ENCODE measurements at places on chromosomes 12 and 14. TPM values are rescaled to one million over a fixed set of nuclear protein-coding genes. Genes with fewer than 3 reads are reported as not detected.

- peak overlapping the region; percentile 63 for H3K4me3 ChIP-seq
- no peaks in the 10 kb centered on the region for H3K27me3 ChIP-seq
- H3K36me3 ChIP-seq = peaks cover 48% of the 10 kb centered on the region
- H3K4me1 ChIP-seq = peaks cover 99% of the 10 kb centered on the region
These were observed 339.9 kb upstream of the RGS6 start for GRCh38 chr14:71592361-71592760.

- H3K4me1 ChIP-seq = no peaks in the 10 kb centered on the region
- no peak overlapping the region for H3K27ac ChIP-seq
- H3K36me3 ChIP-seq = no peaks in the 10 kb centered on the region
These were observed 8.9 kb upstream of the AMN start for GRCh38 chr14:102913341-102914211.

BICDL1 gene
- total RNA-seq = not detected

DNA sequence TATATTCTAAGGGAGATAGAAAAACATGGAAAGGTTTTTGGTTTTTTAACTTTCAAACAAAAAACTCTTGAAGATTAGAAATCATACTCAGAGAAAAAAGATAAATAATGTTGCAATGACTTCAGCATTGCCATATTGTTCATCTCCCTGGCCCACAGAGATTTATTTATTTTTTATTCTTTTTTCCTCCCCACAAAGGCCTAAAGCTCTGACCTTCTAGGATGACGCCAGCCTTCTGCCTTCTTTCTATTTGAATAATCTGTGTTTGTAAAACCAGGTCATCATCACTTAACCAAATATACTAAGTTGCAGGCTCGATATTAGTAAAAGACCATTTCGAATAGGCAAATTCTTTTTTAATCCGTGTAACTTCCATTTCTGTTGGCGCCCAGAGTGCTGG, 4.4 kb upstream of the DCP1B start:
- H3K36me3 ChIP-seq = peaks cover 19% of the 10 kb centered on the region
- DNase-seq = no peak
- H3K27ac ChIP-seq = no peak overlapping the region
- H3K27me3 ChIP-seq = peaks cover 11% of the 10 kb centered on the region
- peaks cover 14% of the 10 kb centered on the region for H3K4me1 ChIP-seq

KRT4 gene
- 0.30 TPM for total RNA-seq

DNA sequence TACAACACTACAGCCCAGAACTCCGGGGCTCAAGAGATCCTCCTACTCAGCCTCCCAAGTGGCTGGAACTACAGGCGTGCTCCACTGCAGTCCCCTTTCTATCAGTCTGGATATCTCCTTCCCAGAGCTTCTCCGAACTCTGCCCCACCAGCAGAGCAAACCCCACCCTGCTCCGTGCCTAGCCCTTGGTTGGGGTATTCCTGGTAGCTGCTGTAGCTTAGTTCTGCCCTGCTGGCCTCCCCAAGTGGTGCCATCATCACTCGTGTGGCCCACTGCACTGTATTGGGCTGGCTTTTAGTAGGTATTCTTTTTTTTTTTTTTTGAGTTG, 9.5 kb downstream of the HSP90AA1 start:
- no peak overlapping the region for H3K4me3 ChIP-seq
- H3K4me1 ChIP-seq = peaks cover 8% of the 10 kb centered on the region
- H3K27me3 ChIP-seq = no peaks in the 10 kb centered on the region
- DNase-seq = no peak
- H3K27ac ChIP-seq = peak overlapping the region; percentile 31

TAS2R20 gene
- total RNA-seq = 0.32 TPM

GRCh38 chr14:95037273-95037672, 120.1 kb downstream of the DICER1 start:
- peaks cover 4% of the 10 kb centered on the region for H3K27me3 ChIP-seq
- no peaks in the 10 kb centered on the region for H3K36me3 ChIP-seq
- H3K27ac ChIP-seq = no peak overlapping the region
- DNase-seq = no peak
- H3K4me3 ChIP-seq = no peak overlapping the region

- H3K4me3 ChIP-seq = no peak overlapping the region
- no peaks in the 10 kb centered on the region for H3K27me3 ChIP-seq
- H3K4me1 ChIP-seq = peaks cover 61% of the 10 kb centered on the region
- peak; percentile 2 for DNase-seq
These were observed 187.4 kb upstream of the RASSF8 start for GRCh38 chr12:25771041-25771440.

KLHL28 gene
- 10.0 TPM for total RNA-seq

E2F7 gene
- total RNA-seq = 8.5 TPM

DNA sequence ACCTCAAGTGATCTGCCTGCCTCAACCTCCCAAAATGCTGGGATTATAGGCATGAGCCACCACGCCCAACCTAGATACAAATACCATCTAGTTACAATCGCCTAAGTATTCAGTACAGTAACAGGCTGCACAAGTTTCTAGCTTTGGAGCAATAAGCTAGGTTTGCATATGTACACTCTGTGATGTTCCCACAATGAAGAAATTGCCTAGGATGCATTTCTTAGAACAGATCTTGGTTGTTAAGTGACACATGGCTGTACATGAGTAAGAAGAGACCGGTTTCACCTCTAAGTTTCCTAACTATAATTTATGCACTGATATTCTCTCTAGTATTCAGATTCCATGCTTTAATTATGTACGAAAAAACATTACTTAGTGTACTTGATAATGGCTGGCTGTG, 5.4 kb upstream of the TUBA1C start:
- no peaks in the 10 kb centered on the region for H3K36me3 ChIP-seq
- peak overlapping the region; percentile 85 for H3K27ac ChIP-seq
- H3K4me3 ChIP-seq = peak overlapping the region; percentile 55
- H3K27me3 ChIP-seq = no peaks in the 10 kb centered on the region
- DNase-seq = no peak

DNA sequence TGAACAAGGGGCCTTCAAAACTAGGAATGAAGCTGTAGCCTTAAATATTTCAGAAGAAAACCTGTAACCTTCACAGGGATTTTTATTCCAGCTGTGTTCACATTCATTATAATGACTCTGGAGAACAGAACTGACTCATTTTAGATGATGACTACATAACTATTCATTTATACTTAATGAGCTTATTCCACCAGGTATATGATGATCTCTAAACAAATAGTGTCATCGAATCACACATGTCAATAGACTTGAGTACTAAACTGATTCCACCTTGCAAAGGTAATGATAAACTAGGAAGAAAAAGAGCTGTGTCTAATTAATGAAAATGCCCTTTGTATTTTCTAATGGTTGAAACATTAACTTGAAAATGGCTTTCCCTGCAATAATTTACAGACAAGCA, 433.2 kb downstream of the PDZRN4 start:
- H3K27me3 ChIP-seq = no peaks in the 10 kb centered on the region
- H3K4me3 ChIP-seq = no peak overlapping the region
- no peaks in the 10 kb centered on the region for H3K4me1 ChIP-seq
- no peak overlapping the region for H3K27ac ChIP-seq

- peaks cover 22% of the 10 kb centered on the region for H3K27me3 ChIP-seq
- H3K4me1 ChIP-seq = no peaks in the 10 kb centered on the region
- no peak overlapping the region for H3K4me3 ChIP-seq
- DNase-seq = no peak
- H3K36me3 ChIP-seq = no peaks in the 10 kb centered on the region
- H3K27ac ChIP-seq = no peak overlapping the region
These were observed 138.8 kb upstream of the PRMT8 start for GRCh38 chr12:3352230-3352629.

KRT71 gene
- not detected for total RNA-seq

DNA sequence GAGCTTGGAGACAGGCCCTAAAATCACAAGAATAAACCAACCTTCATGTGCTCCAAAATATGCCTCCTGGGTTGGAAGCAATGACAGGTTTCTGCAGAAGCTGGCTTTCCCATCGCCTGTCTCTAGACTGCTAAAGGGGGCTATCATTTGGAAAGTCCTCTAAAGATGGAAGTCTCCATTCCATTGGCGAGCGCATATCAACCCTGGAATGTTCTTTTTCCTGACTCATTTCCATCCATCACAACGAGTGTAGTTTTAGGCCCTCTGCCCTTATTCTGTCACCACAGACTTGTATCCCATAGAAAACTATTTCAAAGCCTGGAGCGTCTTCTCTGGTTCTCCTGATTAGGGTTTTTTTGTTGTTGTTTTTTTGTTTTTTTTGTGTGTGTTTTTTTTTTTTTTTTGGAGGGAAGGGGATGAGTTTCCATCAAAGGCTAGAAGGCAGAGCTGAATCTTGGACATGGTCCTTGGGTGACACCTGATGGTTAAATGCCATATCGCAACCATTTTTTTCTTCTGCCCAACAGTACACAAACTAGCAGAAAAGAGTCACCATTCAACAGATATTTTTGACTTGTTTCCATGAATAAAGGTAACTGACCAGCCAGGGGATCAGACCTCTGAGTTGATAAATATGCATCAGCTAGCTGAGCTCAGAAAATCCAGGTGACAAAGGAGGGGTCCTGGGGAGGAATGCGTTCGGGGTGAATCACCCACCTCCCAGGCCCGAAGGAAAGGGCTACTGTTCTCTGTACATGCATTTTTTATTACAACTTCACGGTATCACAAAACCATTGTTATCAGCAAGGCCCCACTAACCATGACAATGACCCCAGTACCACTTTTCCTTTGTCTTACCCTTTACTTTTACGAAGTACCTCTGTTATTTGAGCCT, 40.5 kb downstream of the KCNA5 start:
- peaks cover 37% of the 10 kb centered on the region for H3K4me1 ChIP-seq
- no peak overlapping the region for H3K27ac ChIP-seq
- H3K4me3 ChIP-seq = no peak overlapping the region
- peak; percentile 54 for DNase-seq
- H3K36me3 ChIP-seq = no peaks in the 10 kb centered on the region

DNA sequence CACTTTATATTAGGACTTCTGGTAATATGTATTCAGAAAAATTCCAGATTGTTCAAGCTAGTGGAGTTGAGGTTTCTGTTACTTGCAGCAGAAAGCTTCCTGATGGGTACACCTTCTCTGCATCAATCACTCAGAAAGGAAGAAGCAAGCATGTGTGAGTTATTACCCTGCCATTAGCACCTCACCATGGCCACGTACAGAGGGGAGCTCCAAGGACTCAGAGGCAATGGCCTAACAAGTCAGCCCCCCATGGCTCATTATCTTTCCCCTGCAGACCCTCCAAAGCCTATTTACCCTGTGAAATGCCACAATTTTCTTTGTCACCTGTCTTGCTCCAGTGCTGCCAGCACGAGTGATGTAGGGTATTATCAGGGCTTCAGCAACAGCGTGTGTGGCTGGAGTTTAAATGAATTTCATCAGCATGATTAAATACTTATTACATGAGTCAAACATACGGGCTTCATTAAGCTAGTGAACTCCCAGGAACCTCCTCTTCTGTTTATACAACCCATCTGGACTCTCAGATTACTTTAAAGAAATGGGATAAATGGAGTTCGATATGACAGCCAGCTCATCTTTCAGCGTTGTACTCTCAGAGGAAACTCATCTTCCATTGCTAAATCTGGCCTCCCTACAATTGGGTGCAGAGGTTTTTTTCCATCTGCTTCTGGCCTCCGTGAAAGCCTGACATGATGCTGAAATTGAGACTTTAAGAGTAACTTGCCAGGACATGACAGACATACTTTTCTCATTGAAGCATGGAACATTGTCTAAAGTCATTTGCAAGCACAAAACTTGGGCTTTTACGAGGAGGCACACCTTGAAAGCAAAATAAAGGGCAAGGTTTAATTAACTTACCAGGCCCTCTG, 135.9 kb downstream of the TMEM30B start:
- H3K27ac ChIP-seq = peak overlapping the region; percentile 90
- H3K27me3 ChIP-seq = no peaks in the 10 kb centered on the region
- DNase-seq = peak; percentile 89
- peaks cover 66% of the 10 kb centered on the region for H3K4me1 ChIP-seq

DNA sequence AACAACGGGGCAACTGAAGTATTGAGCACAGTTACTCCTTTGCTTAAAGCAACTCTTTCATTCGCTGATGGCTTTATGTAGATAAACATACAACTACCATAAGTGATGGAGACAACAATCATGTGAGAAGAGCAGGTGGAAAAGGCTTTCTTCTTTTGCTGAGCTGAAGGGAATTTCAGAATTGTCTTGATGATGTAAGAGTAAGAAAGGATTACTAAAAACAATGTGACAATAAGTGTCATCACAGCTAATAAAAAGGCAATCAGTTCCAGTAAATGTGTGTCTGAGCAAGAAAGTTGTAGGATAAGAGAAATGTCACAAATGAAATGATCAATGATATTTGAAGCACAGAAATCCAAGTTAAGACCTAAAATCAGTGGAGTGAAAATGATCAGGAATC, 647 bp downstream of the OR6C70 start:
- H3K4me3 ChIP-seq = no peak overlapping the region
- H3K36me3 ChIP-seq = no peaks in the 10 kb centered on the region
- no peaks in the 10 kb centered on the region for H3K27me3 ChIP-seq
- H3K4me1 ChIP-seq = no peaks in the 10 kb centered on the region
- no peak for DNase-seq

Measured in HFFc6 (cell line).